ENCODE measurements at places on chromosomes 11 and 22.
A peak's percentile ranks its signal among the peaks of the same experiment; 100 is the strongest.

GRCh38 chr11:134041791-134042696 lies 26.8 kb upstream of the JAM3 start:
- no peak for DNase-seq

DNA sequence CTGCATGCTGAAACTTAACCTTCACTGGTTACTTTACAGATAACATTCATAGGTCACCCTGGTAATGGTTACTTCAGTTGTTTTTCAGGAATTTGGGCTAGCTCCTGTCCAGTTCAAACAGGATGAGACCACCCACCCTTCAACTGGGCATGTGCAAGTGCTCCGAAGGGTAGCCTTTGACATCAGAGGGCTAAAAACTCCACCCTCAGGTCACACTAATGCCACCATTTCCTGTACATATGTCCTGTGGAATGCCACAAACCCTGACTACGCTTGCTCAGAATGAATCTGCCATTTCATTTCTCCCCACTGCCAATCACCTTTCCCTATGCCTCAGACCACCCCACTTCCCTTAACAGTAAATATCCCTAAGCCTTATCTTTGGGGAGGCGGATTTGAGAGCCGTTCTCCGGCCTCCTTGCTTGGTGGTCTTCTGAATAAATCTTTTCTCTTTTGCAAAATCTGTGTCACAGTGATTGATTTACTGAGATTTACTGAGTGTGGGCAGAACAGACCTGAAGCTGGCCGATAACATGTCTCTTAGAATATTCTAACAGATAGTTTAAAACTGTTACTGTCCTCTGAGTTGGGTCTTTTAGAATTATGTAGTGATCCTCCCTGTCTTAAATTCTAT lies 25.4 kb upstream of the FXYD2 start:
- no peak for DNase-seq

- no peak for DNase-seq
These were observed 10.3 kb downstream of the APOBEC3A start for GRCh38 chr22:38967451-38968450.

GRCh38 chr11:43358279-43358800 lies 380 bp upstream of the TTC17 start:
- DNase-seq, result no peak

GRCh38 chr11:61694946-61695706 lies 14.9 kb downstream of the DAGLA start:
- DNase-seq, result no peak

GRCh38 chr11:13051257-13051656 lies 42.1 kb downstream of the RASSF10 start:
- no peak for DNase-seq

DNA sequence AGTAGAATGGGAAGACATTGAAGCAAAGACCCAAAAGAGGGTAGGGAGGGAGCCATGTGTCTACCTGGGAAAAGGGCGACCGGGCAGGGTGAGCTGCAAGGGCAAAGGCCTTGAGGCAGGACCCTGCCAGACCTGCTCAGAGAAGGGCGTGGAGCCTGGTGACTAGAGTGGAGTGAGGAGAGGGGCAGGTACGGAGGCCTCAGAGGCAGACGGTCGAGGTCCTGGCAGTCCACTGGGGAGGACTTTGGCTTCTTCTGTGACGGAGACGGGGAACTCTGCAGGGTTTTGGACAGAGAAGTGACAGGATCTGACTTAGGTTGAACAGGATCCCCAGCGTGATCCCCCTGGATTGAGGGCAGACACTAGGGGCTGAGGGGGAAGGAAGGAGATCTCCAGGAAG lies 12.9 kb downstream of the RIBC2 start:
- DNase-seq, result no peak

- no peak for DNase-seq
These were observed 944.3 kb downstream of the BRD1 start for GRCh38 chr22:48883211-48883960.

GRCh38 chr11:83011333-83012167 lies 60.1 kb downstream of the RAB30 start:
- DNase-seq, result no peak

- DNase-seq, result no peak
These were observed 59.2 kb upstream of the ATXN10 start for GRCh38 chr22:45612451-45612901.

GRCh38 chr22:44777364-44777755 lies 25.0 kb downstream of the ARHGAP8 start:
- no peak for DNase-seq

DNA sequence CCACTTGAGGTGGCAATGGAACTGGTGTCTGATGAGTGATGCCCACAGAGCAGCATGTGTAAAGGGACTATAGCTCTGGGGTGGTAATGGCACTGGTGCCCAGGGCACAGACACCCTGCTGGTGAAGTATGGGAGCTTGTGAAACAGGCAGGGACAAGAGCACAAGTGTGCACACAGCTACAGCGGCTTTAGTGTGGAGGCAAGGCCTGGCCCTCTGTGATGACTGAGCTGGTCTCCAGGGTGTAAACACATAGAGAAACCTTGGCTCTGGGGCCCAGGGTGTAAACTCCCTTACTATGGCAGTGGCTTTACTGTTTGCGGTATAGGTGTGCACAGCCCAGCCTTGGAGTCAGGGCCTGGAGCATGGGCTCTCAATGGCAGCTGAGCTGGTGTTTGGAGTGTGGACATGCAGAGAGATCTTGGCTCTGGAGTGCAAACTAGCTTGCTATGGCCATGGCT lies 46.3 kb downstream of the BIRC2 start:
- no peak for DNase-seq

DNA sequence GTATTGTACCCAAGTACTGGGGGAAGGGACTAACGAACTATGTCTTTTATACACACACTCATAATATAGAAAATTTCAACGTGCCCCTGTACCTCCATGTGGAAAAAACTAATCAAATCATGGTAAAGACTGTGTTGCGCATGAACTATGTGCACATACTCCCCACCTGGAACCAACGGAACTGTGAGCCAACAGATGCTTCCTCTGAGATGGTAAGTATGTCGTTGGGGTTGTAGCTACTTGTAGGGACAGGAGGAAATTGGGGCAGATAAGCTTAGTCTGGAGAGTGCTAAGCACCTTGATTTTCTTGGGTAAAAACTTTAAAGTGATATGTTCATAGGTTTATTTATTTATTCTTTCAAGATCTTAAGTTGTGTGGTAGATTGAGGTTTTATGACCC lies 40.1 kb downstream of the GLYAT start:
- no peak for DNase-seq

DNA sequence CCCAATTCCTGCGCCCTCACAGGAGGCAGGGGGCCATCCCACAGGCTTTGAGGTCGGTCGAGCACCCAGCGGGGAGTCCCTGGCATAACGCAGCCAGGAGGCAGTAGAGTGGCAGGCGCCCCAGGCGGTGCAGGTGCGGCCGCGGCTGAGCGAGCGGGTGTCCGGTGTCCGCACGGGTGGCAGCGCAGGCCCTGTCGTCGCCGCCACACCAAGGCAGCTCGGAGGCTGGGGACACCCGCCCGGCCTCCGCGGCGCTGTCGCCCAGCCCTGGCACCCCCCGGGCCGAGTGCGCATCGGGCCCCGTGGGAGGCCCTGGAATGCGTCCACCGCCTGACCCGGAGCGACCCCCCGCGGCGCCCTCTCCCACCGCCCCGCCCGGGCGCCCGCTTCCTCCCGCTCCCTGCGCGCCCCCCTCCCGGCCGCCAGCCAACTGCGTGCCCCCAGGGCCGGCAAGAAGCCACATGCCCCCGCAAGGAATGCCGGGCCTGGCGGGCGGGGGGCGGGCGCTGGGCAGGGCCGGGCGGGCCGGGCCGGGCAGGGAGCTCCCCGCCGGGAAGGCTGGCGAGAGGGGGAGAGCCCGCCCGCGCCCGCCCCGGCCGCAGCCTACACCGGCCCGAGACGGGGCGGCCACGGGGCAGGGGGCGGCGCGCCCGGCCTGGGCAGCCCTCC lies 33.9 kb downstream of the PRDM11 start:
- DNase-seq, result no peak

DNA sequence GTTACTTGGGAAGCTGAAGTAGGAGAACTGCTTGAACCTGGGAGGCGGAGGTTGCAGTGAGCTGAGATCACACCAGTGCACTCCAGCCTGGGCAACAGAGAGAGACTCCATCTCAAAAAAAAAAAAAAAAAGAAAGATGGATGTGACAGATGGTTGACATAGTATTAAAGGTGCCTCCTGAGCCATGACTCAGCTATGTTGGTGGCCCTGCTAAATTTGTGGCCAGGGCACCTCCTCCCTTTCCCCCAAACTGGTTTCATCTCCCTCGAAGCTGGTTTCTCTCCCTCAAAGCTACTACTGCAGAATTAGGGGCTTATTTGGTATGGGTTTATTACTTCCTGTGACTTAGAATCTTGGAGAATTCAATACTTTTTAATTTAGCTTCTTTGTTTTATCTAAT lies 31.5 kb downstream of the SDHD start:
- no peak for DNase-seq

- DNase-seq, result peak; percentile 33
These were observed 12.1 kb upstream of the NFAM1 start for GRCh38 chr22:42444077-42444904.

GRCh38 chr11:31096191-31096805 lies 273.2 kb downstream of the DCDC1 start:
- DNase-seq, result no peak

- no peak for DNase-seq
These were observed 132.0 kb downstream of the ELP4 start for GRCh38 chr11:31641477-31642062.

DNA sequence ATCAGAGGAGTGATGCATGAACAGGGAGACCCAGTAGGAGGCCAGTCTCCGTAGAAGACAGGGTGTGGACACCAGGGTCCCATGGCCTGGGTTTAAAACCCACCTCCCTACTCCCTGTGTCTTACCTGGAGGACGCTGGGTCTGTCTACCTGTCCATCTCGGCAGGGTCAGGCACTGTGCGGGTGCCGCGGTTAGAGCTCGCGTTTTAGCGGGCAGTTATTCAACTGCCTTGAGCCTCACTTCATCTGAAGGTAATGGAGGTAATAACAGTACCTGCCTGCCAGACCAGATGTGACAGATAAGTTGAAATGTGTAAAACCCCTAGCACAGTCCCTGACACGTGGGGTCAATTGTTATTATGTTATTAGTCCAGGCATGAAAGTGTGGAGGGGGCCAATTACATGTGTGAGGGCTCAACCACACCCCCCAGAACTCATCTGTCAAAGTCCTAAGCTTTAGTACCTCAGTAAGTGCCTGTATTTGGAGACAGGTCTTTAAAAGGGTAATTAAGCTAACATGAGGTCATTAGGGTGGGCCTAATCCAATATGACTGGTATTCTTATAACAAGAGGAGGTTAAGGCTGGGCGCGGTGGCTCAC lies 8.1 kb upstream of the UPK3A start:
- DNase-seq, result no peak

DNA sequence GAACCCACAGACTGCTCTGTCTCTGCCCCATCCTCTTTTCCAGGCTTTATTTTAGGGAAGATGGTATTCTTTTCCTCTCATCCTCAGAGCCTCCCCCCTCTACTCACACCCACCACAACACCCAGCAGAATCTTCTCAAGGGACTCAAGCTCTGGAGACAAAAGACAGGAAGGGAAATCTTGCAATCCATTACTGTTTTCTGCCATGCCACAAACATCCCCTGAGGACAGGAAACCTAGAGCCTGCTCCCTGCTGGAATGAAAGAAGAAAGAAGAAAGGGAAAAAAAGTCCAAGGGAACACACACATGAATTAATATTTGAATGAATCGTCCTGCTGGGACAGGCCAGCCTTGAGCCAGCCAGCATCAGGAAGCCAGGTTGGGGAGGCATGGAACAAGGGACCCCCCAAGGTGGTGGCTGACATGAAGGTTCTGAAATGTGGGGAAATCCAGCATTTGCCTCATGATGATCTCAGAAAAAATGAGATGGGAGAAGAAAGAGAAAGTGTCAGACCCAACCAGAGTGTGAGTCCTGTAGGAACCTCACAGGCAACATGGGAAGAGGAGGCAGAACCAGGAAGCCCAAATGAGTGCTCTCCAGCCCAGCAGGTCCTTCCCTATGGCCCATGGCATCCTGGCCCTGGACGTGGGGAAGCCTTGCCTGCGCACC lies 34.0 kb downstream of the SLCO2B1 start:
- DNase-seq, result no peak

GRCh38 chr11:44188643-44189042 lies 93.2 kb downstream of the EXT2 start:
- no peak for DNase-seq

- no peak for DNase-seq
These were observed 7.9 kb upstream of the EHF start for GRCh38 chr11:34613015-34613414.

DNA sequence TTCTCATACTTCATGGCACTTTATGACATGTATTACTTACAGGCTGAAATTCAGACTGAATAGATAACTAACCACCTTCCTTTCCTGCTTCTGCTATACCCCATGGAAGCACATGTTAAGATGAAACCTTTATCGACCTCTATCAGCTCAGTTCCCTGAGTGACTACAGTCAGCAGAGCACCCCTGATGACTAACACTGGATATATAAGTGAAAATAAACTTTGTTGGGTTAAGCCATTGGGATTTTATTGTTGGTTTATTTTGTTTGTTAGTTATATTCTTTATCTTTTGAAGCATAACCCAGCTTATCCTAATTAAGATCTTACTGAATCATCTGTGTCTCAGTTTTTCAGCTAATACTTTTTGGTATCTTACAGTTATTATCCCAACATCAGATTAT lies 23.0 kb upstream of the MAML2 start:
- no peak for DNase-seq

DNA sequence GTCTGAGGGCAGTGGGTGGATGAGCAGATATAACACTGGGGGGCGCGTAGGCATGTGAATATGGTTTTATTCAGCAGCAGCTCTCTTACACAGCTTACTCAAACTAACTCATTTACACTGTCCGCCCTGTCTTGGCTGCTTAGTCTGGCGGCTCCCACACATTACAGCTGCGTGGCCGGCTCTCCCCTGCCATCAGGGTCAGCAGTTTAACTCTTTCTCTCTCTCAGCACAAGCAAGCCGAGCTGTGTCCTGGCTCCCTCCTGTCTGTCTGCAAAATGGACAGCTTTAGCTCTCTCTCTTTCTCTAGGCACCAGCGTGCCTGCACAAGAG lies 1310.1 kb upstream of the RAG2 start:
- no peak for DNase-seq

- DNase-seq, result no peak
These were observed 106.1 kb upstream of the PLET1 start for GRCh38 chr11:112366777-112367176.

DNA sequence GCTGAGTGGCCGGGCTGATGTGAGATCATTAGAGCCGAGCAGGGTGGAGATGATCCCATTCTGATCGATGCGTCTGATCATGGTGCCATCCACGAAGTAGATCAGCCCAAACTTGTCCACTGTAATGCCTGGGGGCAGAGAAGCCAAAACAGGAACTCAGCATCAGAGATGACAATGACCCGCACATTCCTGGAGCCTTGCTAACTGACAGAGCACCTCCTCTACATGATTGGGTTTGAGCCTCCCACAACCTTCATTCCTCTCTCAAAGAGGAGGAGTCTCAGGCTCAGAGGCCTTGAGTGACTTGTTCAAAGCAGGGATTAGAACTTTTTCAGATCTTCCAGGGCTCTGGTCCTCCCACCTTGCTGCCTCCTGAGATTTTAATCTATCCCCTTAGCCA lies 133.7 kb upstream of the NARS2 start:
- DNase-seq, result no peak

DNA sequence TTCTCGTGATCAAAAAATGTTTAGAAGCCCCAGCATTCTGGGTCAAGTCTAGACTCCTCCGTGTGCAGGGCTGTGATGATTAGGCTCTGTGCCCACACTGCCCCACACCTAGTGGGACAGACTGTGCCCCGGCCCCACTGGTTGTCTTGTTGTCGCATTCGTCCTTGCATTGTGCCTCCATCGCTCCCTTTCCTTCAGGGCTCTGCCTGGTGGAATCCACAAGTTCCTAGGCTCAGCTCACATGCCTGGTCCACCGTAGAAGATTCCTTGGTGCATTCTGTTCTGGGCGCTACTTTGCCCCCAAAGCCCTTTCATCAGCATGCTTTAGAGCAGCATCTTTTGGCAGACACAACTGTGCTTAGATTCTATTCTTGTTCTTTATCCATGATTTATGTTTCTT lies 23.5 kb upstream of the THY1 start:
- DNase-seq, result no peak
